Right lung (tissue), 10 donors: ENCODE measurements at places on chromosomes 16 and 17. TPM values are rescaled to one million over a fixed set of nuclear protein-coding genes. Genes with fewer than 3 reads are reported as not detected.

The SARM1 gene
- 12.0 TPM for polyA plus RNA-seq

The CCL17 gene
- not detected for polyA plus RNA-seq

The FOXC2 gene
- polyA plus RNA-seq = 0.95 TPM

The CHST4 gene
- not detected for polyA plus RNA-seq

The MT1G gene
- 1.1 TPM for polyA plus RNA-seq

The SLC13A2 gene
- polyA plus RNA-seq = 0.14 TPM

The SPATA22 gene
- polyA plus RNA-seq = not detected

The SAT2 gene
- 86.2 TPM for polyA plus RNA-seq

The MAP2K4 gene
- 34.6 TPM for polyA plus RNA-seq

DNA sequence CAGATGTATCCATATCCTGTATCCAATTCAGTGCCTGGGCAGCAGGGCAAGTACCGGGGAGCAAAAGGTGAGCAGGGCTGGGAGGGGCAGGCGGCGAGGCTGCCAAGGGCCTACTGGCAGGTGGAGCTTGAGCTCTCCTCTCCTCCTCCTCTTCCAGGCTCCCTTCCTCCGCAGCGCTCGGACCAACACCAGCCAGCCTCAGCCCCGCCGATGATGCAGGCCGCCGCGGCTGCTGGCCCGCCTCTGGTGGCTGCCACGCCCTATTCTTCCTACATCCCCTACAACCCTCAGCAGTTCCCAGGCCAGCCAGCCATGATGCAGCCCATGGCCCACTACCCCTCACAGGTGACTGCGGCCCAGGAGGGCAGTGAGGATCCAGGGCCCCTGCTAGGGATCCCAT is 11.6 kb downstream of the ATXN2L start:
- DNase-seq = no peak

GRCh38 chr16:67428146-67428731 is 2.7 kb upstream of the HSD11B2 start:
- DNase-seq = peak; percentile 69

DNA sequence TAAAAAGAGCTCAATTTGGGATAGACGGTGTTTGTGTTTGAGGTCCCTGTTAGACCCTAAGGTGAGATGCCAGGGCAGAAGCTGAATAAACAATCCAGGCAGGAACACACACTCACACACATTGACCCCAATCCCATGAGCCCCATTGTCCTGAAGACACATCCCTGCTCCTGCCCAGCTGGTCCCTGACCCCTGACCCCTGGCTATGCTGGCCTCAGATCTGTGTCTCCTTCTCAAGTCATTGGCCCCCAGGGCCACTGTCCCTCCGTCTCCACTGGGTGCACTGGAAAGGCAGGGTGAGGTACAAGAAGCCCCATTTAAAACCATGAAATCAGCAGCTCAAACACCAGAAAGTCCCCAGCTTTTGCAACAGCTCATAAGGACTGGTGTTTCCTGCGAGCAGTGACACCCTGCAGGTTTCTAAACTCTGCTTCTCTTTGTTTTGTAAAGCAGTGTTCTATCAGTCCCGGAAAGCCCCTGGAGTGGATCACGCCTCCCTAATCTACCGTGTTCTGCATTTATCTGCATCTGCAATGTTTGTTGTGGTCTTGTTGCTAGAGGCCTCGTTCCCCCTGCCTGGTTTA is 18.0 kb upstream of the ASGR2 start:
- no peak for DNase-seq

- DNase-seq = no peak
These were observed 1.8 kb downstream of the LCAT start for GRCh38 chr16:67942200-67942509.

- no peak for DNase-seq
These were observed 31.9 kb upstream of the MPHOSPH6 start for GRCh38 chr16:82201926-82202325.

DNA sequence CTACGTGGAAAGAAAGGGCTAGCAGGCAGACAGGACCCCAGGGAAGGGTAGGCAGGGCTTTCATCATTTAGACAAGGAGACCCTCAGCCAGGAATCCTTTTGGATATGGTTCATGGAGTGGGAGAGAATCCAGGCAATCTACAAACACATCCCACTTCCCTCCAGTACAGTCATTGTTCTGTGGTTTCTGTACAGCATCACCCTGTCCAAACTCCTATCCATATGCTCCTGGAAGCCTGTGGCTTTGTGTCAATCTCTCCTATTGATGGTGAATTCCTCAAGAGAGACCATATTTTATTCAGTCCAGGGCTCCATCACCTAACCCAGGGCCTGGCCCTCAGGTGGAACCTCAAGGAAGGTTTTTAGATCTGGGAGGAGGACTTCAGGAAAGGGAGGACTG is 99.2 kb downstream of the SPACA3 start:
- no peak for DNase-seq

GRCh38 chr17:44969144-44969780 is 1.2 kb upstream of the C1QL1 start:
- DNase-seq = no peak

DNA sequence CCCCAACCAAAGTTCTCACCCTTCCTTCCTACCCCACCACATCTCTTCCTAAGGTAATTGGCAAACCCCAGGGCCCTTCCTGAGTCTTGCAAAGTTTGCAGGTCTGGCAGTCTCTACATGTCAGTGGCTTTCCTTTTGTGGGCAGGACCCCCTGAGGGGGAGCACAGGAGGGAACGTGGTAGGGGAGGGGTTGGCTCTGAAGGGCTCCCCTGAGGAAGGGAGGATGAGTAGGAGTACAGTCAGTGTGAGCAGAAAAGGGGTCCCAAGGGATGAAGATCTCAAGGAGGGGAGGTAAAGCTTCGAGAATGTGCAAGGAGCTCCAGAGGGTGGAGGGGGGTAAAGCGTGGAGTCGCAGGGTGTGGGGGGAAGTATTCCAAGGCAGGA is 206.9 kb downstream of the RAB11FIP4 start:
- no peak for DNase-seq

GRCh38 chr17:28247671-28248555 is 71.1 kb upstream of the TMEM97 start:
- no peak for DNase-seq

DNA sequence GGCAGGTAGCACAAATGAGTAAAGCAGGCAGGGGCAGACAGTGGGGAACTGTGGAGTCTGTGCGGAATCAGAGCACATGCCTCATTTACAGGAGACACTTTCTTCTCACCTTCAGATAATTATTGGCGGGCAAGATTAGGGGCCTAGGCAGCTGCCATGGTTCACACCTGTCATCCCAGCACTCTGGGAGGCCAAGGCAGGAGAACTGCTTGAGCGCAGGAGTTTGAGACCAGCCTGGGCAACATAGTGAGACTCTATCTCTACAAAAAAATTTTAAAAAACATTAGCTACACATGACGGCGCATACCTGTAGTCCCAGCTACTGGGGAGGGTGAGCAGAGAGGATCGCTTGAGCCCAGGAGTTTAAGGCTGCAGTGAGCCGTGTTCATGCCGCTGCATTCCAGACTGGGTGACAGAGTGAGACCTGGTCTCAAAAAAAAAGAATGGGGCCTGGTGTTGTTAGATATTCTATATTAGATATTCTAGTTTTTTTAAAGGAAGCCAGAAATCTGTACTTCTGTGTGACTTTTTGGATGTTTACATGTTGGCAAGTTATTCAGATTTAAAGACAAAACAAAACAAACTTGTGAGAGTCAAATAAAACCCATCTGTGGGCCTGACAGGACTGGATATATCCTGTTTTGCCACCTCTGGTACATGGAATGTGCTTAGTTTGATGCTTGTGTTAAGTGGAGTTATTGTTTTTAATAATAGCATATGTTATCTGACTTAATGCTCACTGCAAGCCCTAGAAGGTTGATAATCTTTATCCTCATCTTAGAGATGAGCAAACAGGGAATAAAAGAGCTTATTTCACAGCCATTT is 4.9 kb upstream of the LPCAT2 start:
- no peak for DNase-seq

GRCh38 chr16:85385463-85386331 is 227.4 kb upstream of the GSE1 start:
- DNase-seq = no peak

DNA sequence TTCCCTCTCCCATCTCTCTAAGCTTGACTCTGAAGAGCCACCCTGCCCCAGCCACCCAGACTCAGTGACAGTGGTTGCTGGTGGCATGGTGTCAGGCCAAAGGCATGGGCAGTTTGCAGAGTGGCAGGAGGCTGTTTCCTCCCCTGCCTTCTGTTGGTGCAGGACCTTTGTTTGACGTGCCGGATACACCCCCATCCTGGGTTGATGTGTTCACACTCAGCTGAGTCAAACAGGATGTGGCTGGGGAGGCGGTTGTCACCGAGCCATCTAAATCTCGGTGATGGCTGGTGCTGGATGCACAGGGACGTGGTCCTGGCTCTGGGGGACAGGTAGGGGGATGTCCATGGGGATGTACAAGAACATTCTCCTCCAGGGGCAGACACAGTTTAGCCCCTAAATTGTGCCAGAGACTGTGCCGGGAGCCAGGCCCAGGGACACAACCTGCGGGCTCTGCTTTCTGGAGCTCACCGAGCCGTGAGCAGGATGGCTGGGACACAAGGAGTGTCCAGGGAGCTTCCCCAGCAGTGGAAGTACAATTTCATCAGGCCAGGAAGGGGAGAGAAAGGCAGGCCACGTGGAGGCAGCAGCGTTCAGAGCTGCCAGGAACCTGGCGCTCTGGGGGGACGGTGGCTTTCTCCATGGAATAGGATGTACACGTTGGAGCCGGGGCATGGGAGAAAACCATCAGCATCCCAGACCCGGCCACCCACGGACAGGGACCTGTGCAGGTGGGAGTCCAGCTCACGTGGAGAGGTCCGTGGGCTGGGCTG is 264.2 kb downstream of the SEC14L1 start:
- DNase-seq = no peak

DNA sequence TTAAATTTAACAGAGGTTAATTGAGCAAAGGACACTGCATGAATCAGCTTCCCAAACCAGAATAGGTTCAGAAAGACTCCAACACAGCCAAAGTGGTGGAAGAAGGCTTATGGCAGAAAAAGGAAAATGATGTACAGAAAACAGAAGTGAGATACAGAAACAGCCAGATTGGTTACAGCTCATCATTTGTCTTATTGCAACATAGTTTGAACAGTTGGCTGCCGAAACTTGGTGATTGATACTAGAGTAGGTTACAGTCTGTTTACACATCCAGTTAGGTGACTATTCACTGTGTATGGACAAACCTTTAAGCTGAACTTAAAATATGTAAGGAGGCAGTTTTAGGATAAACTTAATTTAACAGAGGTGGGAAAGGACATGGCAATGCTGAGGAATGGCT is 18.3 kb downstream of the TMEM100 start:
- no peak for DNase-seq

DNA sequence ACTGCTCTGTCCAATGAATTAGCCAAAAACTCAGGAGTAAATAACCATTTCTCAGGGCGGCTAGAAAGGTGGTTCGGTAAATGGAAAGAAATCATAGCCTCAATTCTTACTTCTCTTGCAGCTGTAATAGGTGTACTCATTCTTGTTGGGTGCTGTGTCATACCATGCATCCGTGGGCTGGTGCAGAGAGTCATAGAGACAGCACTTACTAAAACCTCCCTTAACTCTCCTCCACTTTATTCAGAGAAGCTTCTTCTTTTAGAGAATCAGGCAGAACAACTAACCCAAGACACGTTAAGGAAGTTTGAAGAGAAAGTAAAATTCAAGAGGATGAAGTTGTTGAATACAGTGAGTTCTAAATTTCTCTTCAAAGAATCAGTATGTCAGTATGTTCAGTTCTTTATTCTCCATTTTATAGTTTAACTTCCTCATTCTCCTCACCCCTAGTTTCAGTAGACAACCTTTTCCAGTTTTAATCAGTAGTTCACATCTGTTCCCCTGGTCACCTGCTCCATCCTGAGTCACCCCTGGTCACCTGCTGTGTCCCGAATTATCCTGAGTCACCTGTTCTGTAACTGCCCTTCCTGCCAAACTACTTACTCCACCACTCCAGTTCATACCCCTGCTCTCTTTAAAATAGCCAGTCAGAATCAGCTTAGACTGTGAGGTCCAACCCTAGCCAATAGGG is 85.9 kb downstream of the EMP2 start:
- no peak for DNase-seq

- DNase-seq = no peak
These were observed 1.1 kb downstream of the LRRC36 start for GRCh38 chr16:67327743-67328142.
